ENCODE measurements at places on chromosomes 4 and X.

DNA sequence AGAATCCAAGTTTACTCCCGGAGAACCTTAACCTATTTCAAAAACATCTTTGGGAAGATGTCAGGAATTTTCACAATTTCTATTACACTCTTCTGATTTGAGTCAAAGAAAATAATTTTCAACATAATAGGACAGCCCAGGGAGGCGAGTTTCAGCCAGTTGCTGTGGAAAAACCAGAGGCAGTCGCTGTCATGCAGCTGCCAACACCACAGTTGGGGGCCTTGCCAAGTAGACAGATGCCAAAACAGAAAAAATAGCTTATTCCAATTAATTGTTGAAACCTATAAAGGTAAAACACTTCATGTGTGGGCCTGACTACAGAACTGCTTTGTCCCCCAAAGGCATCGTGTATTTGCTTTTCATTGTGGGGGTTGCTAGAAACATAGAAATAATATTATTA is 225.8 kb downstream of the DMD start:
- DNase-seq: no peak

DNA sequence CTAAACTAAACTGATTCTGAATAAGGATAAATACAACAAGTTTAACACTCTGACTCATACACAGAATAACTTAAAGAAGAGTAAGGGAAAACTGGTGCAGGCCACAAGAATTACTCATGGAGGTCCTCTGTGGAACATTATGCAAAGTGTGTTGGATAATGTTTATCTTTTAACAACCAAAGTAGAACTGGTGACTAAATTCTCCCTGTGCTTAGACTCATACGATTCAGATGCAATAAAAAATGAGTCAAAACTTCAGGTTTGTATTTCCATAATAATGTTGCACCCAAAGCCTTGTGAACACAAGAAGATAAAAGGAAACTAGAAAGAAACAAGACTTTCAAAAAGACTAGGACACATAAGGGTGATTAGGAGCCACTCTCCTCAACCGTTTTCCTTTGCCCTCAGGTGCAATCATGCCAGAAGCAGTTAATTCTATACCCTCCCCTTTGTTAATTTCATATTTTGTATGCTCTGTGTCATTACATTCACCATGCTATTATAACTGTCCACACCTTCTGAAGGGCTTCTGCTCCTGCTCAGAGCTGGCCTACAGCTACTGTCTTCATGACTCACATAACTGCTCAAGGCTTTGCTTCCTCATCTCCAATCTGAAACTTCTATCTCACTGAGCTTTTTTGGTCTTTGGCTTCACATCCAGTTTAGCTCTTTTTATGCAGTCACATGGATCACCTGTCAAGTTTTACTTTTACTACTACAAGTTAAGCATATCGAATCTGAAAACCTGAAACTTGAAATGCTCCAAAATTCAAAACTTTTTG is 60.2 kb downstream of the KCNIP4 start:
- DNase-seq: peak; percentile 95

DNA sequence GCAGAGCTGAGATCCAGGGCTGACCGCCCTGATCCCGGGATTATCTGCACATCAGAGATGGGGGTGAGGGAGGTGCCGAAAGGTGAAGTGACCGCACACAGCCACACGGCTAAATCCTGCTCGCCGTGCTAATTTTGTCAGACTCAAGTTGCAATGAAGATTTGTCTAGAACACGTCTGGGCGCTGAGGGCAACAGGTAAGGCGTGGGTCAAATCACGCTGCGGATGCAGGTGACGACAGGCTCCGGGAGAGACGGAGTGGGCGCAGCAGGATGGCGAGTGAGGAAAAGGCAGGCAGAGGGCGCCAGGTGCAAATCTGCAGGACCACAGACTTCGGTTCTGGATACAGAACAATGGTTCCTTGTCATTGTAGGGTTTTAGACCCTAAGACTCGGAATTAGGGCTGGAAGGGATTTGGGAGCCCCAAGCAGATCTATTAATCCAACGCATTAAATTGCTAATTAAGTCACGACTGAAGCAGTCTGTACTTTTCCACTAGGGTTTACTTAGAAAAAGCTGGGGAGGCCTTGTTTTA is 1.9 kb upstream of the TBC1D14 start:
- no peak for DNase-seq

GRCh38 chr4:36394352-36394903 is 113.0 kb downstream of the DTHD1 start:
- no peak for DNase-seq

GRCh38 chr4:52552778-52553177 is 106.3 kb downstream of the USP46 start:
- DNase-seq: no peak

DNA sequence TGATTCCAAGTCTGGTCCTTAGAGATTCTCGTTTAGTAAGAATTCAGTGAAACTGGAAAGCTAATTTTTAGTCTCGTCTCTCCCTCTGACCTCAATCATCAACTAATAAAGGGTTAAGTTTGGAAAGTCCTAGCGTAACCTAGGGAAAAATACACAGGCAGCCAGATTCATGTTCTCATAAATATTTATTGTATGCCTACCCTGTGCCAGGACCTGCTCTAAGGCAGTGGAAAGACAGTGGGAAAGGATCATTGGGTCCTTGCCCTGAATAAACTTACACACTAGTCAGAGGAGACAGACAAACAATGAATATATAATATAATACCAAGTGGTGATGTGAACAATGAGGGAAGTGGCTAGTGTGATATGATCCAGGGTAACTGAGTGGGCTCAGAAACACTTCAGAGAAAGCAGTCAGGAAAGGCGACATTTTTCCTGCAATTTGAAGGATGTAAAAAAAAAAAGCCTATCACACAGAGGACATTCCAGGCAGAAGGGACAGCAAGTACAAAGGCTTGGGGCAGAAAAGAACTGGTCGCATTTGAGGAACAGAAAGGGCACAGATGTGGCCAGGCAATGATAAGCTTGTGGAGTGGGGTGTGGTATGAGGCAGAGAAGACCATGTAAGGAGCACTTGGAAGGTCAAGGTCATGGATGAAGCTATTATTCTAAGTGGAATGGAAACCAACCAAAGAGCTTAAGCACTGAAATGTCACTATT is 128.8 kb downstream of the AMELX start:
- DNase-seq: no peak

DNA sequence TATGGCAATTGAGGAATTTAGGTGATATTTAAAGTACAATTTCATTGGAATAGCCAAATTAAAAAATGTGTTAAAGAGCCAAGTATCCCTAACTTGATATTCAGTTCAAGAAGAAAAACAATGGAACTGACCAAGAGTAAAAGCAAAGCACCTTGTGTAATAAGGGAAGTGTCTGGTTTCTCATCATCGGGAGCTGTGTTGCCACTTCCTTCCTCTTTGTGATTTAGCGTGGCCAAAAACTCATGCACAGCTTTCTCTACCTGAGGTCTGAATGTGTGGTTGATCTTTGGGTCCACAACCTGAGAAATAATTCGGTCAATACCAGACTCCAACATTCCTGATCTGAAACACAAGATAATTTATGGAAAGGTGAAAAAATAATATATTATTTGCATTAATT is 12.4 kb downstream of the BOD1L1 start:
- DNase-seq: no peak

- peak; percentile 42 for DNase-seq
Observed at GRCh38 chrX:123184219-123184865, at the start of gene GRIA3. GRIA3 (plus strand) TSS chrX:123184278; CDS start chrX:123184536, 258 bp downstream.

GRCh38 chrX:118974088-118974907 is at the start of gene LONRF3:
LONRF3 (plus strand) TSS chrX:118974618; CDS start chrX:118974781, 163 bp downstream.
- peak; percentile 81 for DNase-seq

Data from M059J (cell line).